ENCODE measurements at places on chromosomes 5 and 9.
A peak's percentile ranks its signal among the peaks of the same experiment; 100 is the strongest.

DNA sequence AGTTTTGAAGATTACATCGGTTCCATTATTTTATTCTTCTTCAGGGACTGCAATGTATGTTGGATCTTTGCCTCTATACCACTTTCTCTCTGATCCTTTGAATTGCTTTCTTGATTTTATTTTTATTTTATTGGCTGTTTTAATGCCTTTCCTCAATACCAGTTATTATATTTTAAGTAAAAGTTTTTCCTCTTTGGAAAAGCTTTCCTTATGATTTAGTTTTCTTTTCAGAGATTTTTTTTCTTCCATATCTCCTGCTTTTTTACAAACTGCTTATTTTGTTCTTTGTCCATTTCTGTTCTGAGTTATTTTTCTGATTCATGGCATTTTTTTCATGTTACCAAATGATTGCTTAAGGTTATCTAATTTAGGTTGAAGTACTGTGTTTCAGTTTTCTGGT, 11.5 kb downstream of the ZMAT2 start:
- no peak for DNase-seq

- DNase-seq = no peak
These were observed 9.8 kb upstream of the CRHBP start for GRCh38 chr5:76943006-76943405.

DNA sequence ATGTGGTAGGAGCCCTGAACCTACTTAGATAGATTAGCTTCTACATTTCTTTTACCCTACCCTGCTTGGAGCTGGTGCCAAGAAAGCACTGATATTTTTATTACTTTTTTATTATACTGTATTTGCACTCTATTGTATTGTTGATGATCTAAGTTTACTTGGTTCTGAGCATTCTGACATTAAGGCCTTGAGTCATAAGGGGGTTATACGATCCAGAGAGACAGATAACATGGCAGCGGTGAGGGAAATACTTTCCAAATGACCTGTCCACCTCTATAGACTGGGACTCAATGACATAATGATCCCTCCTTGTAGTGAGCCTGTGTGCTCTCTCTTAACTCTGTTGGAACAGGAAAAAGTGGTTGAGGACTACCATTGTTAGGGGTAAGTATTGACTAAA, 176.3 kb downstream of the MAN2A1 start:
- no peak for DNase-seq

- DNase-seq = no peak
These were observed 75.8 kb upstream of the CDH12 start for GRCh38 chr5:22928821-22929482.

DNA sequence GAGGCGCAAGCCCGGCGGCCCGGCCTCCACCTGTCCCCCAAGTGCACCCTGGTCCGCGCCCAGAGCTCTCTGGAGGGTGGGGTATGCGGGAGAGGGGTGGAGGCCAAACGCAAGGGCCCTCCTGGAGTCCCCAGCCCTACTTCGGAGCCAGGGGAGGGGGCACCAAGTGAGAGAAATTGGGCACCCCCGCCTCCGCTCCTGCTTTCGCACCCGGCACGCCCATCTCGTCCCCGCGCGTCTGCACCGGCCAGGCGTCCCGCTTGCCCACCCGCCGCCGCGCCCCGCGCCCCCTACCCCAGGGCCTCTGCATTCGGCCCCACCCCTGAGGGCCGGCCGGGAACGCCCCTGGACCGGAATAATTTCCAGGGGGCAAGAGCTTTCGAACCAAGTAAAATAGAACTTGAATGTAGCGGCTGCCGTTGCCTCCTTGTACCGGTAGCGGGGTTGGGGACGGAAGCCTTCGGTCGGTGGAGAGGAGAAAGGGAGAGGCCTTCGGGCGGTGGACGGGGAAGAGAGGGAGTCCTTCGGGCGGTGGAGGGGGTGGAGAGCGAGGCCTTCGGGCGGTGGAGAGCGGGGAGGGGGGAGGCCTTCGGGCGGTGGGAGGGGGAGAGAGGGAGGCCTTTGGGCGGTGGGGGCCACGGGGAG, 694 bp upstream of the PHPT1 start:
- DNase-seq = peak; percentile 36

GRCh38 chr9:110580850-110581249, 1.3 kb upstream of the SVEP1 start:
- DNase-seq = no peak

- peak; percentile 1 for DNase-seq
These were observed 441.8 kb upstream of the TLE4 start for GRCh38 chr9:79129865-79130480.

GRCh38 chr5:18712936-18713485, 1078.8 kb downstream of the TAF11L14 start:
- DNase-seq = no peak

GRCh38 chr9:68739621-68740174, 34.7 kb downstream of the PIP5K1B start:
- no peak for DNase-seq

DNA sequence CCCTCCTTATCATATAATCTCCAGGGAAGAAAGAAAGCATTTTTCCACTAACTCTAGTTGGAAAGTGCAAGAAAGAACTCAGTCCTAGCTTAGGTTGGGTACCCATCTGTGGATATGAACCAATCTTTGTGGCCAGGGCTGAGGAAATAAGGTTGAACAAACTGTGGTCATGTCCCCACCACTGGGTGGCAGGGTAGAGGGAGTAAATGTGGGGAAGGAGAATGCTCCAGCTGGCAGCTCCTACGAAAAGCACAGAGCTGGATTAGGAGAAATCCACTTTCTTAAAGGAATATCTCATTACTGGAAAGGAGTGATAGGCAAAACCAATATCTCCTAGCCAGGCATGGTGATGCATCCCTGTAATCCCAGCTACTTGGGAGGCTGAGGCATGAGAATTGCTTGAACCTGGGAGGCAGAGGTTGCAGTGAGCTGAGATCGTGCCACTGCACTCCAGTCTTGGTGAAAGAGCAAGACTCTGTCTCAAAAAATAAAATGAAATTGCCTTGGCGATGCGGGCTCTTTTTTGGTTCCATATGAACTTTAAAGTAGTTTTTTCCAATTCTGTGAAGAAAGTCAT, 175.1 kb downstream of the CCDC192 start:
- DNase-seq = no peak

GRCh38 chr5:122182491-122182921, 53.2 kb downstream of the ZNF474 start:
- no peak for DNase-seq

- DNase-seq = no peak
These were observed 500.7 kb downstream of the PTPRD start for GRCh38 chr9:10112070-10112469.

- no peak for DNase-seq
These were observed 43.4 kb downstream of the ERBIN start for GRCh38 chr5:65969539-65970393.

DNA sequence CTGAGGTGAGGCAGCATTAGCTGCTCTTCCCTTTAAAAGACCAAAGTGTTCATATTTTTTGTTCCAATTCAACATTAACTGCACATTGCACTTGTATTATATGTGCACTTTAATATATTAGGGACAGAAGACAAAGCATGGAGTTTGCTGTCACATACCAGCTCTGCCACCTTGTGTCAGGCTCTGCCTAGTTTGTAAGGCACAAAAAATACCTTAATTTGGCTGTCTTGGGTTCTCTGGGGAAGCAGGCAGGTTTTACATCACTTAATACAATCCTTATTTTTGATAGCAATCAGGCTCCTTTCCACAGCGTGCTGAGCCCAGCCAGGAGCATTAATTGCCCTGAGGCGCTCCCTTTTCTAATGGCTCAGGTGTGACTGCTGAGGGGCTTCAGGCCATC, 131.8 kb downstream of the SCAMP1 start:
- DNase-seq = no peak

DNA sequence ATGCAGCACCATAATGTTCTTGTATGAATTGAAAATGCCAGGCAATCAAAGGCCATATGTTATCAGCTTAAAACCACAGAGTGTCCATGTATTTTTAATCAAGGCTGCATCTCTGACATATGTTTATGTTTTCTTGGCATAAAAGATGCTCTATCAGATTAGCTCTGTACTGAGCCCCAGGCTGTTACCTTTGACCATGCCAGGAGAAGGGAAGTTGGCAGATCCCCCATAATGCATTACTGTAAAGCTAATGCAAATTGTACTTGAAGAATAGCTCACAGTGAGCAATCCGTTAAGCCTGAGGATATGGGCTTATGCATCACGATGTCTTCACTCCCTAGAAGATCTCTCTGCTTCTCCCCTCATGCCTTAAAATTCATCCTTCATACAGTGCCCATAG, 414.4 kb downstream of the BRINP1 start:
- DNase-seq = no peak

GRCh38 chr5:97729938-97730337, 546.9 kb upstream of the RIOK2 start:
- DNase-seq = no peak

GRCh38 chr9:109639674-109640579, 140.1 kb upstream of the PALM2AKAP2 start:
- DNase-seq = no peak

DNA sequence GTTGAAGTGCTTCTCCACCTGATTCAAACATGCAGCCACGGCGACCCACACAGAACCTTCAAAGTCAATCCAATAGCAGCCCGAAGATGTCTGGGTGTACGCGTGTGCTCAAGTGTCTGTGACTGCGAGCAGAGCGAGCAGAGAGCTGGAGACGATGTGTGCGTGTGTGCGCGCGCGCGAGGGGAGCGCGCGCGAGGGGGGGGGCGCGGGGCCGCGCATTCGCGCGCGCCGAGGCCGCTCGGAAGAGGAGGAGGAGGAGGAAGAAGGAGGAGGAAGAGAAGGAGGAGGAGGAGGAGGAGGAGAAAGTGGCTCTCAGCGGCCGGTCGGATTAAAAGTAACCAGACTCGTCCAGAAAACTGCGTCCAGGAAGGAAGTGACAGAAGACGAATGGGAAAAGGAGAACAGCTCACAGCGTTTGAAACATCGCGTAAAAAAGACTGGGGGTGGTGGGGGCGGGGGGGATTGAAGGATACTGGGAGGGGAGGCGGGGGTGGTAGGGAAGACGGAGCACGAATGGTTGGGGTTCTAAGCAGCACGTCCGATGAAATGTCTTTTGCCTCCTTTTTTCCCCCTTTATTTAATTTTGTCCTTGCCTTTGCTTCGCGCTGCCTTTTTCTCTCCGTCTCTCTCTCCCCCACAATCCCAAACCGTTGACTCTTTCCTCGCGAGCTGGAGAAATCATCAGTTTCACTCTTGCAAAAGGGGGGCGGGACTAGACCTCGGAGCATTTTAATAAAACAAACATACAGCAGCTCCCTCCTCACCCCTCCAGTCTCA, at the start of gene MEF2C:
MEF2C (minus strand) TSS at position 126 of the 777 bp plus-strand sequence. CDS start 59,396 bp downstream, outside the sequence.
- peak; percentile 21 for DNase-seq

DNA sequence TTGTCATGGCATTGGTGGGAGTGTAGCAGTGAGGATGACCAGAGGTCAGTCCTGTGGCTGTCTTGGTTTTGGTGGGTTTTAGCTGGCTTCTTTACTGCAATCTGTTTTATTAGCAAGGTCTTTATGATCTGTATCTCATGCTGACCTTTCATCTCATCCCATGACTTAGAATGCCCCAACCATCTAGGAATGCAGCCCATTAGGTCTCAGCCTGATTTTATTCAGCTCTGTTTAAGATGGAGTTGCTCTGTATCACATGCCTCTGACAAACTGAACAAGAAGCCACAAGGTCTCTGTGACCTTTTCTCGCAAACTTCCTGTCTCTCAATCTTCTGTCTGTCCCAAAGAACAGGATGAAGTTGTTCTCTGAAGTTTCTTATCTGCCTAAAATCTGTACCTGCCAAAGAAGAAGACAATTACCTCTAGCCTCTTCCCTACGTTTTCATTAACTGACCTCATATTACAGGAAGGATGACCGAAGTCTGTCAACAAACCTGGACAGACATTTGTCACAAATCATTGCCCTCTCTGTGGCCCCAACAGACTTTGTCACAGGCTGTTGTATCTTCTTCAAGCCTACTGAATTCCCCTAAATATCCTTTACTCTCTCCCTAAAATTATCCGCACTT, 284.2 kb upstream of the SEMA6A start:
- no peak for DNase-seq

DNA sequence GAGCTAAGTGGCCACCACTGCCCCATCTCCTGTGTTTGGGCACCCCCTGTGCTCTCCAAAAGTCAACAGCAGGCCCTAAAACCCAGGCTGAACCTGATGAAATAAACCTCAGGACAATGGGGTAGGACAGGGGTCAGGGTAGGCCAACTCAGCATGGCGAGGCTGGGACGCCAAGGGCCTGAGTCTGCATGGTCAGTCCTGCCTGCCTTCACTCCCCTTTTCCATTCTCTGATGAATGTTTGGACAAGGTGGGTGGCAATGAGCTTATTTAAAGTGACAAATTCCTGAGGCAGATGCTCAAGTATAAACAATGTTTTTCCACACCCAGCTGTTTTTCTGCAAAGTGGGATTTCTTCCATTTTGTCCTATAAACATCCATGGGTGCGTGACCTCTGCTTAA, 47.2 kb upstream of the CXCL14 start:
- no peak for DNase-seq

DNA sequence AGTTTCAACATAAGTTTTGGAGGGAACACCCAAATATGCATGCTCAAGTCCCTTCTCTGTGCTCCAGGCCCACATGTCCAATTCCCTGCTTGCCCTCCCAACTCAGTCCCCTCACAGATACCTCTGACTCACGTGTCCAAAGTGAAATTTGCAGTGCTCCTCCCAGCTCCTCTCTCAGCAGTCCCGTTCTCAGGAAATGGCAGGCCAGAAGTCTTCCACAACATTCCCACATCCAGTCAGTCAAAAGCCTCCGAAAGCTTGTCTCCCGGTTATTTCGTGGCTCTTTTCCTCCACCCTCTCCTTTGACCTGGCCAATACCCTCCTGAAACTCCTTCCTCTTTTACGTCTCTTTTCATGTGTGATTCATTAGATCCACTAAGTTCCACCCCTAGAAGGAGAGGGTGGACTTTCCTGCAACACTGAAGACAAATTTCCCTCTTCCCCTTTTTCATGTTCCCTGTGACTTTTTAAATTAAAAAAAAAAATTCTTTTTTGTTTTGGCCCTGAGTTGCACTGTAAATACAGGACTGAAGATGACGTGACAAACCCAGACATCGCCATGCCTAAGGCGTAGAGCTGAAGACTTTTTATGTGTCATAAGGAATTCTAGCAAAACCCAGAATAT, 12.8 kb upstream of the MGAT1 start:
- DNase-seq = no peak

Data from activated CD4-positive, alpha-beta T cell treated with anti-CD3 and anti-CD28 coated beads, Interleukin-2, Interleukin-4, amounts not matched to agents 100 ng/mL and 50 ng/mL, durations not matched to agents 16 hours and 8 hours (primary cell).